ENCODE measurements at places on chromosomes 5 and 9.

- DNase-seq = no peak
These were observed 292.4 kb upstream of the TLE4 start for GRCh38 chr9:79279356-79279755.

DNA sequence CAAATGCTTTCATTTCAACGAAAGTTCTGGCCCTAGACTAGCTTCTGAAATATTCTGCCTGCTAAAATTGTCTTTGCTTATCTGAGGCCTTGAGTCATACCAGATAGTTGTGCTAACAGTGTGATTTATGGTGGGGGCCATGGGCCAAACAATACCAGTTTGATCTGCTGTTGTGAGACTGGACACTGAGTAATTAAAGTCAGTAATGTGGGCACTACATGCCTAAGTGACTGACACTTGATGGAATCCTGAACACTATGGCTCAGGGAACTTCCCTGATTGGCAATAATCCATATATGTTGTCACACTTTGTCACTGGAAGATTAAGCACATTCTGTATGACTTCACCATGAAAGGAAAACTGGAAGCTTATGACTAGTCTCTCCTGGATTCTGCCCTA, 127.6 kb upstream of the CYLC2 start:
- DNase-seq = no peak

- no peak for DNase-seq
These were observed 34.4 kb downstream of the GLRA1 start for GRCh38 chr5:151890299-151890698.

- DNase-seq = no peak
These were observed 137.4 kb upstream of the OTULINL start for GRCh38 chr5:14444161-14444560.

- no peak for DNase-seq
These were observed 26.5 kb downstream of the COL27A1 start for GRCh38 chr9:114181607-114182409.
